CD4-positive, alpha-beta T cell treated with Interleukin-1 beta for 1 hour (primary cell): ENCODE measurements at places on chromosomes 6 and 20.

DNA sequence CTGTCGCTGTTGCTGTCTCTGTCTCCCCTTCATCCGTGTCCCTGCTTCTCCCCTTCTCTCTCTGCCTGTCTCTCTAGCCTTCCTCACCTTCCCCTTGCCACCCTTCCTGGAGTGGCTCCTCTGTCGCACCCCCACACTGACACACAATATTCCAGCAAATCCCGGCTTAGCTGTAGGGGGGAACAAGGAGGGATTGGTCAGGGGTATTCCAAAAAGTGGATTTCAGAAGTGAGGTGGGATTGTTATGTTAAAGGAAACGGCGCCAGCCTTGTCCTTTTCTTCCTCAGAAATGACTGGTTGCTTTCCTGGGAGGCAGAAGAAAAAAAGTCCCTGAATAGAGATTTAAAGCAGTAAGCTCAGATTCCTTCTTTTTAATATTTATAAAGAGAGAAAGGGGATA is 76.3 kb upstream of the SIRPA start:
- no peak for DNase-seq

- no peak for DNase-seq
Observed at GRCh38 chr20:40589581-40589980, 99.5 kb downstream of the MAFB start.

GRCh38 chr6:99613409-99613704 is 6.7 kb downstream of the PRDM13 start:
- DNase-seq: peak; percentile 44

GRCh38 chr6:15924893-15925292 is 204.0 kb upstream of the MYLIP start:
- DNase-seq: no peak

- DNase-seq: no peak
Observed at GRCh38 chr20:3409417-3409816, 1.9 kb upstream of the DNAAF9 start.

DNA sequence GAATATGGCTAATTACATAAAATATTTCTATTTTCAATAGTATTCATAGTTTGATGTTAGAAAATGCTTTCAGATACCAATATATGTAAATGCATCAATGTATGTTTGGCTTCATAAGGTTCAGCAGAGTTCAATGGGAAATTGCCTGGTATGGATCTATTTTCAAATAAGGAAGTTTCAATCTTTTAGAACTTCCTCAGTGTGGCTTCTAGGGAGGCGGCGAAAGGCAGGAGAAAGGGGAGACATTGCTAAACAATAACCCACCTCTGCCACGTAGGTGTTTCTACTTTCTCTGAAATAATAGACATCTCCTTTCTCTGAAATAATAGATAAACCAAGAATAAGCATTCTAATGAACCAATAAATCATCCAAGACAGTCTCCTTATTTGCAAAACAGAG is 237.7 kb upstream of the RAB32 start:
- DNase-seq: no peak

DNA sequence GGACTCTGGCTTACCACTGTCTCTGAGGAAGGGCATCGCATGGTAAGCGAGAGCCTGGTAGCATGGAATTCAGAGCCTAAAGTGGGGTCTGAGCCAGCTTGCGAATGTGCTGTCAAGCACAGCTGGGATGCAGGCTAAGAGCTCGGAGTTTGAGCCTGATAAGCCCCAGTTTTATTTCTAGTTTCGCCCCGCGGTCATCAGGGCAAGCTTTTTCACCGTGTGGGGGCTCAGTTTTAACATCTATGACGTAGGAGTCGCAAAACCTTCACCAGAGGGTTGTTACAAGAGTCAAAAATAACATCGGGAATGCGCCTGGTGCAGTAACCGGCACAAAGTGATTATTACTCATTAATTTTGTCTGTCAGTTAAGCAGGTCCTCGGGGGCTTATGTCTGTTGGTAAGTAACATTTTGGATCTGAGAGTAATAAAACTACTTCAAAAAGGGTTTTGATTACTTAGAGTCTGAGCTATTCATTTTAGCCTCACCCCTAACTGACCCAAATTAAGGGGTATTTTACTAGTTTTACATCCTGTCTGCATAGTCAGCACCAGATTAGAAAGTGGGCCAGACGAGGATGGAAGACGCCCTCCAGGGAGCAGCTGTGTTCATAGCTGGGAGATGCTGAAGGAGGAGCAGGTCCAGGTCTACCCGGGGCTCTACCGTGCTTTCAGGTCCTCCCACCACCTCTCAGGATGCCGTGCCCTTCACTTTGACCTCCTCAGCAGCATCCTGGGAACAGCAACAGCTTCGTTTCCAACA is 29.7 kb downstream of the SLC22A23 start:
- DNase-seq: no peak

- no peak for DNase-seq
Observed at GRCh38 chr6:124823240-124824111, 138.8 kb upstream of the RNF217 start.

GRCh38 chr6:127013865-127014264 is 104.6 kb upstream of the RSPO3 start:
- DNase-seq: no peak

DNA sequence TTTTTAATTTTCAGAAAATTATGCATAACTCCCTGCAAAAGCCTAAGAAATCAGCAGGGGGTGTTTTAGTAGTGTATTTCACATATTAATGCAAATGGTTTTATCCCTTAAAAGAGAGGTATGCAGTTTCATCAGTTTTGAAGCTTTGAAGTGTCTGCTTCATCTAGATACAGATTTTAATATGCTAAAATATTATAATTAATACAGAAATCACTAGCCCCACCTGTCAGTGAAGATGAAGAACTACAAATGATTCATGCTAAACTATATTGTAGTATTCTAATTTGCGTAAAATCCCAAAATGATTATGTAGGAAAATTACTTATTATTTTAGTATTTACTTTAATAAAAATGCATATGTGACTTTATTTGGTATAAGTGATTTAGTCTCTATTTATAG is 2.9 kb upstream of the TFB1M start:
- DNase-seq: no peak

GRCh38 chr20:46306743-46307138 is 1.6 kb downstream of the CDH22 start:
- DNase-seq: no peak

DNA sequence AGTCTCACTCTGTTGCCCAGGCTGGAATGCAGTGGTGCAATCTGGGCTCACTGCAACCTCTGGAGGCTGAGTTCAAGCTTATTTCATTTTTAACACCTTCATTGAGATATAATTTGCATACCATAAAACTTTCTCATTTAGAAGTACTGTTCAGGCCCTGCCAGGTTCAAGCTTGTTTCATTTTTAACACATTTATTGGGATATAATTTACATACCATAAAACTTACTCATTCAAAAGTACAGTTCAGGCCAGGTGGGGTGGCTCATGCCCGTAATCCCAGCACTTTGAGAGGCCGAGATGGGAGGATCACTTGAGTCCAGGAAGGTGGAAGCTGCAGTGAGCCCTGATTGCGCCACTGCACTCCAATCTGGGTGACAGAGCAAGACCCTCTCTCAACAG is 5.5 kb downstream of the OR2B6 start:
- no peak for DNase-seq

GRCh38 chr6:108355890-108356289 is 61.0 kb downstream of the AFG1L start:
- DNase-seq: no peak

- DNase-seq: no peak
Observed at GRCh38 chr6:149905371-149905910, 7.5 kb upstream of the RAET1E start.

DNA sequence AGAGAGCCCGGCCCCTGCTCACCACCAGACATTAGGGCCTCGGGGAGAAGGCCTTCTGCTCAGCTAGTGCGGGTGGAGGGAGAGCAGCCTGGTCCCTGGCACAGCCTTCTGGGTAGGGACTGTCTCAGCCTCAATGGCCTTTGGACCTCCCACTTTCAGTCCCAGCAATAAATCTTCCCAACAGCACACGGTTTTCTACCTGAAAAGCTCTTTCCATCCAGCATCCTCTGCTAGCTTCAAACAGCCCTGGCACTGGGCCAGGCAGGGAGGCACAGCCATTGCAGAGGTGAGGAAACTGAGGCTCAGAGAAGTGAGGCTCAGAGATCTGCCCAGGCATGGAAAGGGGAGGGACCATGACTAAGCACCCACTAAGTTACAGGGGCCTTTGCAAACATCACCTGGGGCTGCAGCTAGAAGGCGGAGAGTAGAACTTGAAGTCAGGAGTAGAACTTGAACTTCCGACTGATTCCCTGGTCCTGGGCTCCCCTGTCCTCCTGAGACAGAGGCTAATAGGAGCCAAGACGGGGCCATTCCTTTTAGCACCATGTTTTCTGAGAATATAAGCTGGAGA is 43.9 kb upstream of the NOL4L start:
- DNase-seq: no peak

DNA sequence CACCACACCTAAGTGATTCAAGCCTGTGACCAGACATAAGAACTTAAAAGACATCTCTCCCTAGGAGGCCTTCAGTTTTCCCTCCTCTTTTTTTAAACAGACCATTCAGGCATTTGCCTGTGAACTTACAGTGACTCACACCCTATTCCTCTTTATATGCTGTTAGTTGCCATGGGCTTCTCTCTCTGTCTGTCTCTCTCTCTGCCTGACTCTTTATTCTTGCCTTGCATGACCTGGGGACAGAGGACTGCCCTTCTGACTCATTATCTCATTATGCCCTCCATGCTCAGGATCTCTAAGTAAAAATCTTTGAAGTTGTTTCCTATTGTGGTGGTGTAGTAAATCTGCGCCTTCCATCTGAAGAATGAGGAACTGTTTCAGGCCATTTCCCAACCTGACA is 442.2 kb upstream of the MAN1A1 start:
- DNase-seq: no peak

GRCh38 chr6:125367036-125367782 is 65.4 kb upstream of the HDDC2 start:
- DNase-seq: no peak

- no peak for DNase-seq
Observed at GRCh38 chr20:36688630-36689029, 42.6 kb upstream of the SLA2 start.

GRCh38 chr20:3751675-3752385 is 15.7 kb downstream of the ADISSP start:
- peak; percentile 65 for DNase-seq

DNA sequence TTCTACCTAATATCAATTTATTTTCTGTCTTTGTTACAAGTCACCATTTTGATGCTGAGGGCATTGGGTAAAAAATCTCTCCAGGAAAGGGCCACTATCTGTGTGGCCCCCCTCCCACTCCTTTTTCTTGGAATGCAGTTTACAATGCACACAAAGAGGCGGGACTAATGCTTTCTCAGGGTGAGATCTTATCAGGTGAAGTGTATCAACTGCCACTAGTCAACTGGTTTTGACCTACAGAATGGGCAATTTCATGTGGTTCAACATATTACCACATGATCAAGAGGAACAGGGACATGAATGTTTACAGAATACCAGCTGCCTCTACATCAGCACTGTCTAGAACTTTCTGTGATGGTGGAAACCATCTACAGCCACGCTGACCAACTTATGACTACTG is 3.7 kb downstream of the RRBP1 start:
- no peak for DNase-seq

DNA sequence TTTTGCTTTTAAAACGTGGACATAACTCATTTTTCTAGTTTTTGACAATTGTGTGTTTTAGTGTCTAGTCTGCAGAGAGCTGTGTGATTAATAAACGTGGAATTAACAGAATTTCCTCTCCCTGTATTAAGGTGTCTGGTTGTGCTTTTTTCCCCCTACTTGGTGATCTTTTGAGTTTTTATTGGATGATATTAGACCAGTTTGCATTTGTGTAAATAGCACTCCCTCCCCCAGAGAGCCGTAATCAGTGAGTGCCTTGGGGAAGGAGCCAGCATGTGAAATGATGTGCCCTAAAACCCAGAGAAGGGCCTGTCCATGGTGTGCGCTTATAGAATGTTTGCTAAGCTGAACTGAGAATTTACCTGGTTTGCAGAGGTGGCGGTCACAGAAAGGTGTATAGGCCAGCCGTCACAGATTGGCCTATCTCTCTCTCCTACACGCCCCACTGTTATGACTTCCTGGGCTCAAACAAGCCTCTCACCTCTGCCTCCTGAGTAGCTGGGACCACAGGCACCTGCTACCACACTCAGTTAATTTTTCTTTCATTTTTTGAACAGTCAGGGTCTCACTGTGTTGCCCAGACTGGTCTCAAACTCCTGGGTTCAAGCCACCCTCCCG is 42.4 kb downstream of the ALDH5A1 start:
- no peak for DNase-seq

DNA sequence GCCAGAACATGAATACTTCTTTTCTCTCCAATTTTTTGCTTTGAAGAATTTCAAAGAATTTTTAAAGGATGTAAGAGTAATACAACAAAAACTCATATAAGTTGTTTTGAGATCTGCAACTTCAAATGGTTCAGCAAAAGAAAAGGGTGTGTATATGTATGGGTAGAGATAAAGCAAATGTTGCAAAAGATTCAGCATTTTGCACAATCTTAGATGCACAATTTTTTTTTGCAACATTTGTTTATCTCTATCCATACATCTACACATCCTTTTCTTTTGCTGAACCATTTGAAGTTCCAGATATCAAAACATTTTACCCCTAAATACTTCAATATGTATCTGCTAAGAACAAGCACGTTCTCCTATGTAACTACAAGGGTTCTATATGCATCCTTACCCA is 47.4 kb upstream of the FAM83C start:
- DNase-seq: no peak

DNA sequence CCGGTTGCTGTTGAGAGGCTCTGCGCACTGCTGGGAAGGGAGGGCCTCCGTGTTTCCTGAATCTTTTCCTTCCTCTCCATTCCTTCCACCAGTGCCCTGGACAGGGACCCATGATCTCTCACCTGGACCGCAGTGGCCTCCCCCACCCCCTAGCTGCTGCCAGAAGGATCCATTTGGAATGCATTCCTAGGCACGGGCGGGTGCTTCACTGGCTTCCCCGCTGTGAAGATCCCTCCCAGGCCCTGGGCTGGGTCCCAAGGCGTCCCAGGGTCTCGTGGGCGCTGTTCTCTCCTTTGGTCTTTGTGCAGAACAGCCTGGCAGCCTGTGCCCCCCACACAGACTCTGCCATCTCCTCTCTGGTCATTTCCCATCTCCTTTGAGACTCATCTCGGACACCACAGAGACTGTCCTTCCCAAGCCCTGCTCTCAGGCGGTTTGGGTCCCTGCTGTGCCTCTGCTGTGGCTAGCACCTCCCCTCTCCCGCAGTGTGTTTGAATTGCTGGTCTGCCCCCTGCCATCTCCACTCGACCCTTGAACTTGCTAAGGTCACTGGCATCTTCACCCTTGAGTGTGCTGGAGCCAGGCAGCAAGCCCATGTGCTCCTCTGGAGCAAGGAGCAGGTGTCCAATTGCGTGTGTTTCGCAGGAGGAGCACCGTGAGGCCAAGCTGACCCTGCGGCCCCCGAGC is 59.0 kb downstream of the TCP11 start:
- DNase-seq: no peak

GRCh38 chr20:8154638-8155037 is 22.6 kb downstream of the PLCB1 start:
- no peak for DNase-seq

GRCh38 chr6:157542414-157543160 is 161.6 kb downstream of the ZDHHC14 start:
- DNase-seq: no peak

- no peak for DNase-seq
Observed at GRCh38 chr6:107546691-107547450, 57.0 kb downstream of the SOBP start.

- no peak for DNase-seq
Observed at GRCh38 chr6:18640754-18641153, 253.6 kb downstream of the RNF144B start.

GRCh38 chr6:148840256-148840655 is 93.4 kb downstream of the UST start:
- no peak for DNase-seq

GRCh38 chr20:8057871-8058270 is 38.3 kb upstream of the TMX4 start:
- no peak for DNase-seq

GRCh38 chr20:43975096-43975768 is 60.6 kb downstream of the TOX2 start:
- no peak for DNase-seq
